ENCODE measurements at places on chromosomes 6 and 20. TPM values are rescaled to one million over a fixed set of nuclear protein-coding genes. Genes with fewer than 3 reads are reported as not detected.

The GPLD1 gene
- 0.62 TPM for total RNA-seq

The RAB5IF gene
- total RNA-seq, result 71.7 TPM

The DPPA5 gene
- not detected for total RNA-seq

The RING1 gene
- 28.3 TPM for total RNA-seq

The RHAG gene
- not detected for total RNA-seq

Data from activated CD4-positive, alpha-beta T cell treated with anti-CD3 and anti-CD28 coated beads for 36 hours (primary cell).